T-helper 17 cell (primary cell): ENCODE measurements at places on chromosomes 16 and 17. TPM values are rescaled to one million over a fixed set of nuclear protein-coding genes. Genes with fewer than 3 reads are reported as not detected.

Gene TBC1D3H
- not detected for total RNA-seq

Gene MMP2
- total RNA-seq: not detected

Gene ZNF205
- total RNA-seq: not detected

Gene ACSM3
- total RNA-seq: 5.1 TPM

Gene KRTAP1-1
- not detected for total RNA-seq

Gene RAMP2
- not detected for total RNA-seq

Gene EVPLL
- not detected for total RNA-seq

Gene MAPT
- 1.2 TPM for total RNA-seq

Gene TAT
- not detected for total RNA-seq

Gene HOXB6
- not detected for total RNA-seq

Gene MYL11
- 1.8 TPM for total RNA-seq

Gene MT1M
- total RNA-seq: not detected

Gene GDPD1
- 3.2 TPM for total RNA-seq

Gene KCNH4
- 0.45 TPM for total RNA-seq

Gene SLC13A2
- total RNA-seq: not detected

Gene ERAL1
- 20.5 TPM for total RNA-seq

Gene SPATA22
- total RNA-seq: 0.22 TPM

Gene SPATA32
- not detected for total RNA-seq

Gene CNTD1
- not detected for total RNA-seq

Gene EPN3
- total RNA-seq: not detected

Gene NUTF2
- total RNA-seq: 66.8 TPM

Gene TBC1D3G
- 0.75 TPM for total RNA-seq

Gene EME1
- 0.55 TPM for total RNA-seq

Gene CES5A
- not detected for total RNA-seq

Gene UTP18
- 49.3 TPM for total RNA-seq

Gene CACNG4
- total RNA-seq: not detected

Gene CDH15
- 0.12 TPM for total RNA-seq
